ENCODE measurements at places on chromosomes 7 and 10.
A peak's percentile ranks its signal among the peaks of the same experiment; 100 is the strongest.

DNA sequence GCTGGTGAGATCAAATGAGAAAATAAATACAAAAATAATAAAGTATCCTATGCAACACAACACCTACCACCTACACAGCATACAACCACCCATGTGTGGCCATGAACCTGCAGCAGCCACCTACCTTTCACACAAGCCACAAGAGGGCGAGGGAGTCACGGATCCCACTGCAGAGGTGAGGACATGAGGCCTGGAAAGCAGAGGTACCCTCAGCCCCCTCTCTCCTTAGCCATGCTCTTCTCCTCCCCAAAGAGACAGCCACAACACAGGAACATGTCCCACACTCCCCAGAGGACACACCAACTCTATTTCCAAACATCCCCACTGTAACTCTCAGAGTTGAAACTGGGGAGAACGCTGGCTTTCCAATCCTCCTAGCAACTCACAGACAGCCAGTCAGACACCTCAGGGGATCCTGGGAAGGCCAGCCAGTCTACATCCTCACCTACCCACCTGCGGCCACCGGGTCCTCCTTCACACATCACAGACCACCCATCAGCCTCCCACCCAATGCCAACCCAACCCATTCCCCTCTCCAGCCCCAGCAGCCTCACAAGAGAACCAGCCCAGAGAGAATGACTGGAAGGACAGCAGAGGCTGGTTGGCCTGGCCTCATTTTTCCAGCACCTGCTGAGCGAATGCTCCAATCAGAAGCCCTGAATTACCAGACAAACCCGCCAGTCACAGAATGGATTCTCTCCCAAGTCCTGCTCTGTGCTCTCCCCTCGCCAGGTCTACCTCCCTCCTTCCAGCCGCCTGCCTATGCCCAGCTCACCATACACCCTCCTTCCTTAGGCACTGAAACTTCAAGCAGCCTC is 18.4 kb downstream of the DLG5 start:
- DNase-seq: peak; percentile 70

DNA sequence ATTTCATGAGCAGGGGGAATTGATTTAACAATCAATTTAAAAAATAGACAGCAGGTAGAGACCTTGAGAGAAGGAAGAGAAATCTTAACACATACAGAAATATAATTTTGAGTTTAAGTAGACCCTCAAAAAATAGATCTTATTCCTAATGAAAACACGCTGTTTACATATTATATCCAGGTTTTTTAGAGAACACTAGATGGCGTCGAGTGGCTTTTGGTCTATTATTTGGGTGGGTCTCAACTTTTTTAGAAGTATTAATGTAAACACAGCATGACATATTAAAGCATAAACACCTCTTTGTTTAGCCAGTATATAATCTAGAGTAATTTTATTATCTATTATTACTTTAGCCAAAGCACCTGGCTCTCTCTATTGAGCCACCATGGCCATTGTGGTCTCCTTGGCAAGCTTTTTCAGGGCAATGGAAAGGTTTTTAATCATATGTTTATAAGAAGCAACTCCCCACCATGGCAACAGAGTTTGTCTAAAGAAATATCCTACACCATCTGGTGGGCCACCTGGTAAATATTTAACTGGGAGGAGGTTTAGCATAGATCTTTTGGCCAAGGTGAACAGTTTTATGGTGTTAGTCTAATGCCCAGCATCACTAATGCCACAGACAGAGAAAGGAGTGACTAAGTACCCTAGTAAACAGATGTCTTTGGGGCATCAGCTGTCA is 59.7 kb upstream of the PRSS1 start:
- DNase-seq: peak; percentile 9

- no peak for DNase-seq
These were observed 148.2 kb downstream of the CHN2 start for GRCh38 chr7:29342761-29343160.

DNA sequence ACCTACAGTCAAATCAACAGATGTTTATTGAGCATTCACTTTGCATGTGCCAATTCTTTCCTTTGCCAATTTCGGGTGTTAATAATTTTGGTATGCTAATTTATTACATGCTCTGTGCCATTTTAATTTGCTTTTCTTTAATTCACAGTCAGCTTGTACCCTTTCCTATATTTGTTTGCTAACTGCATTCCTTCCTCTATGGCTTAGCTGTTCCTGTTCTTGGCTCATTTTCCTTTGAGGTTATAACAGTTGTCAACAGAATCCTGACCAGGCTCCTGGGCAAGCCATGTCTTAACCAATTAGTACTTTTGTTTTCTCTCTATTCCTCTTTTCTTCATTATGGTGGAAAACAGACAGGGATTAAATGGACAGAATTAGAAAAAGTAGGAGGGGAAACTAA is 73.6 kb upstream of the RPA3 start:
- DNase-seq: no peak

DNA sequence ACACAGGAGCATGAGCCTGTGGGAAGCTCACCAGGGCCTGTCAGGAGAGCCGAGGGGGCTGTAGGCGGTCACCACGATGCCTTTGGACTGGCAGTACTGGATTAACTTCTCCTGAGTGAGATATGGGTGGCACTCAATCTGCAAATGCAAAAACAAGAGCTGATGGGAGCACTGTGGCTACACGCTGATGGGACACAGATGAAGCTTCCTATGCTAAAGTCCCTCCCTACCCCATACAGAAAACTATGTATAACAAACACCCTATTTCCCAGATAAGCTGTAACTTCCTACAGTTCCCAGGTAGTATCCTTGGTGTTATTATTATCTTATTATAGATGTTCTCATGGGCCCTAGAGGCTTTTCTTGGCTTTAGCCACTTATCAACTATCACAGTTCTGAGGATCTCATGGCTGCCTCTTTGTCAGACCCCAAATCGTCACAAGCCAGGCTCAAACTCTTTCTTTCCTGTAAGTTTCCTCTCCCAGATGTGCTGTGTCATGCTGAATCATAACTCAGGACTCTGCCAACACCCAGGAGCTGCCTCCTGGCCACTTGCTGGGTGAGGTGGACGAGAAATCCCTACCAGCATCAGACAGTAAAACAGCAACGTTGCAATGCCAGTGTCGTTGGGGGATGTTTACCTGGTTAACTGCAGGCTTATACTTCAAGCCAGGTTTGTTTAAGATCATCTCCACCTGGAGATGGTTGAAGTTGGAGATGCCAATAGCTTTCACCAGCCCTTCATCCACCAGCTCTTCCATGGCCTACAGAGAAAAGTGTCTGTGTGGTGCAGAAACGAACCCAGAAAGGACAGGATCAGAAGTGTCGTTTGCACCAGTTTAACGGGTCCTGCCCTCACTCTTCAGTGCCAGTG is 10.3 kb downstream of the AKR1B1 start:
- no peak for DNase-seq

DNA sequence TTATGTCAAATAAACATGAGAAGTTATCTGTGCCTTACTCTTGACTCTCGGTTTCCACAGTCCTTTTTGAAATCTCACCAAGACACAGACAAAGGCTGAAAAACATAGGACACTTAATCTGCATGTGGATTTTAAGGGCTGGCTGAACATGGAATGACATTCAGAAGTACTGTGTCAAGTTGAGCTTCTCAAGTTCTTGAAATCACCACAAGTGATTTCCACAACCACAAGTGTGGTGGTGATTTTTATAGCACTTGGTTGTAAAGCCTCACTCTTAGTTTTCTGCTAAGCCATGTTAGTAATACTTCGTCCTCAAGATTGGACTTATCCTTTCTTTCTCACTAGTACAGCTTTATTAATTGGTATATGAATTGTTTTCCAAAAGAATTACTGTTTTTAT is 29.6 kb downstream of the FOXP2 start:
- no peak for DNase-seq

- DNase-seq: no peak
These were observed 133.4 kb upstream of the PTN start for GRCh38 chr7:137476937-137477336.

DNA sequence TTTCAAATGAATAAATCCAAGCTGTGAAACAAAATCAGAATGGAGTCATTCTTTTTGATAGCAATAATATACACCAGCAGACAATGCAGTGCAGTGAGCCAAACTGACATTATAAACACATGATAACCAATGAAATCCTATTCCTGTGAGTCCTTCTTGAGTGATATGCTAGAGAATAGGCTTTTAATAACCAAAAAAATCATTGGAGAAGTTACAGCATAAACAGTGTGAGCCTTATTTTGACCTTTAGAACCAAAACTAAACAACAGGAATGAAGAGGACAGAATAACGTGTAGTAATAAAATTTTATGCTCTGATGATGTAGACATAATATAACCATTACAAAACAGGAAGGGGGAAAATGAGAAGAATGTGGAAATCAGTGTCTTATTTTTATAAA is 8.7 kb downstream of the HUS1 start:
- no peak for DNase-seq

GRCh38 chr7:125193263-125193662 is 263.6 kb upstream of the POT1 start:
- no peak for DNase-seq

DNA sequence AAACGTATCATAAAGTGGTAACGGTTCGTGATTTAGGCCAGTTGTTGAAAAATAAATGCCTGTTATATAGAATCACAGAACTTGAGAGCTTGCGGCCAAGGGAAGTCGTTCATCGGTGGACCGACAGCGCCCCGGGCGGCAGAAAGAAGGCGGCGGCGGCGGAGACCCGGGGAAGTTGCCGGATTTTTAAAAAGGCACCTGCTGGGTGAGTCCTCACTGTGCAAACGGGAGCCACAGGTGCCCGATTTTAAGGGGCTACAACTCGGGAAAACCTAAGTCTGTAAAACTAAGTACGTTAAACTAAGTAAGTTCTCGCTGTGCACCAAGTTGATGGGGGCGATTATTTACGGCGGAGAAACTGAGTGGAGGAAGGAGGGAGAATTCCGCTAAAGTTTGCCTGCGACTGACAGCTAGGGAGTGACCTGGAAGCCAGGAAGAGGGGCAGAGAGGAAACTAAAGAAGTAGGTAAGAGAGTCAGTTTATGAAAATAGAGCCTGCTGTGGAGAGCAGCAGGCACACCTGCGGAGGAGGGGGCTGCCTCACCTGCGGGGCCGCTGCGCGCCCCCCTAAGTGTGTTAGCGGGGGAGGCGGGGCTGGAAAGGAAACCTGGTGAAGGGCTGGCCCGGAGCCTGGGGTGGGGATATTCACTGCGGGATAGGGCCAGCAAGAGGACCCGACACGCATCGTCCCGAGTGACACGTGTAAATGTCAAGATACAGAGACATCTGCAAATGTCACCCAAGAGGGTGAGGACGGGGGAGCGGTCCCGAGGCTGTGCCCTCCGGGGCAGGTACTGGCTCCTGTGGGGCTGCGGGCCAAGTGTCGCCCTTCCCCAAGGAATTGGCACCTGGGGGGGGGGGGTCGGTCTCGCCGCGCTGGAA is 996 bp downstream of the ADAM12 start:
- peak; percentile 69 for DNase-seq

GRCh38 chr7:247636-248035 is 42.3 kb upstream of the FOXL3 start:
- no peak for DNase-seq

- DNase-seq: no peak
These were observed 22.8 kb downstream of the CFAP46 start for GRCh38 chr10:132919374-132920100.

GRCh38 chr7:70624500-70625103 is 507.3 kb upstream of the GALNT17 start:
- DNase-seq: no peak

- peak; percentile 62 for DNase-seq
These were observed at the start of gene ACBD5 for GRCh38 chr10:27240212-27241009. Gene ACBD5, minus strand, starts transcription at chr10:27240797. Its CDS starts 109 bp downstream, at chr10:27240688.

DNA sequence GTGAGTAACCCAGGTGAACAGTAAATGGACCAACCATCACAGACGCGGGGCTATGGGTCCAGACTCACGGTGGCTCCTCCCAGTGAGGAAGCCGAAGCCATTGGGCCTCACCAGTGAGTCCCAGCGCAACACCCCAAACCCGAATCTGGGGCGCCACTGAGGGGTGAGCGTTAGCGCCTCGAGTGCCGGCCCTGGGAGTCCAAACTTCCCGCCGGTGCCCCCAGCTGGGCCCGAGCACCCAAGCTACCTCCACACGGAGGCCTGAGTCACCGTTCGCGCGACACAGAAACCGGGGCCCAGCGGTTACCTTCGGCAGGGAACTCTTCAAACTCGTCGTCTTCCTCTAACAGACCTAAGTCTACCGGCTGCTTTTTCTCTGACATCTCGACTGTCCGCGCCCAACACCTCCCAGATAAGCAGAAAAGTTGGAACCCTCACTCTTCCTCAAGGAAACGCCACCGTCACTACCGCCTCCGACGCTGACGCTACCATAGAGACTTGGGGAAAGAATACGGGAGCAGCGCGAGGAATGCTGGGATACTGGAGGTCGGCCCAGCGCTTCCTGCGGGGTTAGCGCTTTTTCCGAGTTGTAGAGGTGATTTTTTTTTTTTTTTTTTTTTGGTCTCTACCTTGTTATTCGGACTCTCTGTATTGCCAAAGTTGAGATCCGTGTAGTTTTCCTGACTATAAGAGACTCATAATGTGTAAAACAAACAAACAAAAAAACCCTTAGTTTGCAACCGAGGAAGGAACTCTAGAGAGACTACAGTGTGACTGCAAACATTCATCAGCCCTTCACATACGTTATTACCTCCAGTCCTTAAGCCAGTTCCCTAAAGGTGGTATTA is at the start of gene SEM1:
Gene SEM1 (minus strand): TSS at position 466 of the 848 bp plus-strand sequence. CDS start 83 bp downstream, at position 383.
- peak; percentile 88 for DNase-seq

- DNase-seq: no peak
These were observed 14.6 kb upstream of the CYP3A5 start for GRCh38 chr7:99694201-99694911.

GRCh38 chr10:125141860-125142484 is 18.4 kb downstream of the CTBP2 start:
- DNase-seq: no peak

GRCh38 chr7:78562191-78562590 is 763.6 kb downstream of the PHTF2 start:
- DNase-seq: no peak

GRCh38 chr10:124666494-124666893 is 77.7 kb downstream of the FAM53B start:
- DNase-seq: no peak

DNA sequence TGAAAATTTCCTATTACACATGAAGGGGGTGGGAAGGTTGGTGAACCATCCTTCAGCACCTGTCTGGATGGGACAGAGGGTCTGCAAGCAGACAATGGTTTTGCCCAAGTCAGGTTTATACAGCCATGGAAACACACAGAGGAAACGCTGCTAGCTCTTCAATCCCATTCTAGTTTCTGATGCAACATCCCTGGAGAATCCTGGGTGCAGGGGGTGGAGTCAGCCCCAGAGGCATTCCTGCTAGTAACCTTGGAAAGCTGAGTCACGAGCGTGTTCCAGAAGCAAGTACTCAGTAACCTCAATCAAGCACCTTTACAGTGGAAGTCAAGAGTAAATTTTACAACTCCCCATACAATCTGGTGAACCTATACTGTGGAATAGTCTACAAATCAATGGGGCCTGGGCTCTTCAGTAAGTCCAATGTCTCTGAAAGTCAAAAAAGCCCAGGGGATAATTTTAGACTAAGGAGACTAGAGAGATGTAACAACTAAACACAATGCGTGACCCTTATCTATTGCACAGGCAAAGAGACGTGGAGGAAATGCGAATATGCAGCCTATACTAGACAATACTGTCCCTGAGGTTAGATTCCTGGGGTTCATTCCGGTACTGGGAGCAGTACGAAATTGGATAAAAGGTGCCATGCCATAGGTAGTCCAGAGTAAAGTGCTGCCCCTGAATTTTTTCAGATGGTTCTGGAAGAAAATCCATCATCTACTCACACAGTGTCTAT is 95.4 kb downstream of the ZRANB1 start:
- DNase-seq: no peak

- DNase-seq: peak; percentile 67
These were observed 27.6 kb downstream of the SLC35G1 start for GRCh38 chr10:93921338-93921737.

GRCh38 chr10:75972491-75973276 is 541.3 kb downstream of the LRMDA start:
- no peak for DNase-seq

Measured in WERI-Rb-1 (cell line).